Activated CD8-positive, alpha-beta memory T cell treated with anti-CD3 and anti-CD28 coated beads for 1 hour (primary cell): ENCODE measurements at places on chromosomes 4 and X.

- DNase-seq: no peak
Observed at GRCh38 chrX:4206941-4207340, 493.5 kb upstream of the PRKX start.

GRCh38 chr4:1693131-1693896 is 9.2 kb upstream of the FAM53A start:
- peak; percentile 49 for DNase-seq

DNA sequence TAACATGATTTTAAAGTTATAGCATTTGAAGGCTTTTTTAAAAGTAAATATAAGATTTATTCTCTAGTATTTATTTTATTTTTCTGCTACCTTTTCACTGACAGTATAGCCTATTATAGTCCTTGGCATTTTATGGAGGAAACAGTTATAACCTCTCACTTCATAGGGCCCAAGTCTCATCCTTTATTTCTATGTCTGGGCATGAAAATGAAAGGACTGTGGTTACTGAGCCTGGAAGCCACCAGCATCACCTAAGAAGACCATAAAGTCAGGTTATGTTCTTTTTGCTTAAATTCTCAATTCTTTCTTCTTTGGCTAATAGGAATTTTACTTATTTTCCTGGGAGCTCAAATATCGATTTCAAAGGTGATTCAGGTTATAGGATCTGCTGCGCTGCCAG is 494.7 kb upstream of the TECRL start:
- no peak for DNase-seq

GRCh38 chrX:12955882-12956703 is 18.8 kb upstream of the TMSB4X start:
- DNase-seq: no peak

GRCh38 chr4:26701786-26702227 is 117.9 kb downstream of the TBC1D19 start:
- DNase-seq: no peak

- DNase-seq: no peak
Observed at GRCh38 chr4:54683616-54684346, 26.0 kb downstream of the KIT start.
